Left lung (tissue), 14 donors: ENCODE measurements at places on chromosomes 7 and 10. TPM values are rescaled to one million over a fixed set of nuclear protein-coding genes. Genes with fewer than 3 reads are reported as not detected.

ANXA7 gene
- 99.4 TPM for total RNA-seq

C10orf53 gene
- not detected for total RNA-seq

GRCh38 chr10:120609006-120609405 is 152.0 kb downstream of the PLPP4 start:
- no peak for DNase-seq

DNA sequence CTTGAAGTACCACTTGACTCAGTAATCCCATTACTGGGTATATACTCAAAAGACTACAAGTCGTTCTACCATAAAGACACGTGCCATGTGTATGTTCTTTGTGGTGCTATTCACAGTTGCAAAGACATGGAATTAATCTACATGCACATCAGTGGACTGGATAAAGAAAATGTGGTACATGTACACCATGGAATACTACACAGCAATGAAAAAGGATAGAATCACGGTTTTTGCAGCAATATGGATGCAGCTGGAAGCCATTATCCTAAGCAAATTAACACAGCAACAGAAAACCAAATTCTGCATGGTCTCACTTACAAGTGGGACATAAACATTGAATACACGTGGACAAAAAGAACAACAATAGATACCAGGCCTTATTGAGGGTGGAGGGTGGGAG is 583.4 kb upstream of the CELF2 start:
- DNase-seq = no peak

GRCh38 chr10:73998929-73999691 is 1.2 kb downstream of the VCL start:
- DNase-seq = peak; percentile 66

DNA sequence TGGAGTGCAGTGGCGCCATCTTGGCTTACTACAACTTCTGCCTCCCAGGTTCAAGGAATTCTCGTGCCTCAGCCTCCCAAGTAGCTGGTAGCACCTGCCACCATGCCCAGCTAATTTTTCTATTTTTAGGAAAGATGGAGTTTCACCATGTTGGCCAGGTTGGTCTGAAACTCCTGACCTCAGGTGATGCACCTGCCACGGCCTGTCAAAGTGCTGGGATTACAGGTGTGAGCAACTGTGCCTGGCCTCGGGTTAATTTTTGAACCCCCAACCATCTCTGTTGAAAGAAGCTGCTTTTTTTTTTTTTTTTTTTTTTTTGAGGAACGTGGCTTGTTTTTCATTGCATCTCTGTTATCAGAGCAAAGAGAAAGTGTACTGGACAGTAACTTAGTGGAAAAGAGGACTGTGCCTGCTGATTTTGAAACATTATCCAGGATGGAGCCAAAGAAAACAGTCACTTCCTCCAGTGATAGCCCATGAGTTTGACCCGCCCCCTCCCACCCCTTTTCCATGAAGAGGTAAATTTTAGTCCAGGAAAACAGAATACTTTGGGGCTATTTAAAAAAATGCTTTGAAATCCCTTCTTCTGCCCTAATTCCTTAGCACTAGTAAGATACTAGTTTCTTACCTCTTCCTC is 38.3 kb downstream of the WBP1L start:
- peak; percentile 68 for DNase-seq

SUN3 gene
- total RNA-seq = not detected
